Peyer's patch (tissue), 4 donors: ENCODE measurements at places on chromosomes 12 and 14. TPM values are rescaled to one million over a fixed set of nuclear protein-coding genes. Genes with fewer than 3 reads are reported as not detected.

The TMEM260 gene
- 22.5 TPM for total RNA-seq

The ZBTB42 gene
- 8.0 TPM for total RNA-seq

DNA sequence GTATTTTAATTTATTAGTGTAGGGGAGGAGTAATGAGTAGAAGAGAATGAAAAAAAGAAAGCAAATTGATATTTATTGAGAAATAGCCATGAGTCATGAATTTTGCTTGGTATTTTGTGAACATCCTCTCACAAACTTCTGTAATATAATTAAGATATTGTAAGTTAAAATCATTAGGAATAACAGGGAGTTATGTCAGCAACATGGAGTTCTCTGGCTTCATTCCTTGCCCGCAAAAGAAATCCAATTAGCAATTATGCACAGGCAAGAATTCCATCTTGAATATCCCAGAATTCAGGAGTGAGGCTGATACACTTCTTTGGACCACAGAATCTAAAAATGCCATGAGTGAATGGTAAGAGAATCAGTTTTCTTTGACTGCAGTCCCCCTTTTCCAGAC, 94.3 kb upstream of the PTHLH start:
- no peaks in the 10 kb centered on the region for H3K27me3 ChIP-seq
- no peaks in the 10 kb centered on the region for H3K4me1 ChIP-seq
- H3K4me3 ChIP-seq: no peak overlapping the region
- H3K36me3 ChIP-seq: no peaks in the 10 kb centered on the region
- H3K27ac ChIP-seq: no peak overlapping the region
- DNase-seq: no peak

GRCh38 chr14:42319996-42320395, 713.3 kb downstream of the LRFN5 start:
- no peak for DNase-seq
- H3K36me3 ChIP-seq: no peaks in the 10 kb centered on the region
- no peak overlapping the region for H3K4me3 ChIP-seq
- no peaks in the 10 kb centered on the region for H3K4me1 ChIP-seq

GRCh38 chr14:71491931-71492330, 440.3 kb upstream of the RGS6 start:
- no peaks in the 10 kb centered on the region for H3K36me3 ChIP-seq
- H3K27ac ChIP-seq: no peak overlapping the region
- H3K27me3 ChIP-seq: no peaks in the 10 kb centered on the region
- no peak overlapping the region for H3K4me3 ChIP-seq
- peaks cover 4% of the 10 kb centered on the region for H3K4me1 ChIP-seq

DNA sequence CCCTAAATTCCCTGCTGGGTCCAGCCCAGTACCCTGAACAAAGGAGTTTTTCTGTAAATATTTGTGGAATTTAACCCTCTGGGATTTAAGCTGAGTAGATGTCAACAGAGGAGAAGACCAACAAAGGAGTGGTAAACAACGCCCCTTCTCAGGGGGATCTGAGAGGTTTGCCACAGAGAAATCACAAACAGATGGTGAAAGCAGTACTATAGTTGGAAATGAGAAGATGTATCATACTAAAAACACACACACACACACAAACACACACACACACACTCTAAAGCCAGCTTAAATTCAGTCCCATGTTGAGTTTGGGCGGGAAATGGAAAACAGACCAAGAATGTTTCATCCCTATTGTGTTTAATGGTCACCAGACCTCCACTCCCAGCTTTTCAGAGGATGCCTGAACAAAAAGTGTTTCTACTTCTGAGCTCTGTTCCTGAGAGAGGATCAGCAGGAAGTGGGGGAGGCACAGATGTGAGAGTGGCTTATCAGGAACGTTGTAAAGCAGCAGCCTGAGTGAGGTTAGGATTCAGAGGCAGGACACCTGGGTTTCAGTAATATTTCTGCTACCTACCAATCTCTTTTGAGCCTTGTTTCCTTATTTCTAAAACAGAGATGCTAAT, 3.2 kb downstream of the BIN2 start:
- H3K27ac ChIP-seq: no peak overlapping the region
- peak; percentile 55 for DNase-seq
- no peaks in the 10 kb centered on the region for H3K4me1 ChIP-seq
- H3K27me3 ChIP-seq: no peaks in the 10 kb centered on the region
- H3K4me3 ChIP-seq: no peak overlapping the region
- no peaks in the 10 kb centered on the region for H3K36me3 ChIP-seq

DNA sequence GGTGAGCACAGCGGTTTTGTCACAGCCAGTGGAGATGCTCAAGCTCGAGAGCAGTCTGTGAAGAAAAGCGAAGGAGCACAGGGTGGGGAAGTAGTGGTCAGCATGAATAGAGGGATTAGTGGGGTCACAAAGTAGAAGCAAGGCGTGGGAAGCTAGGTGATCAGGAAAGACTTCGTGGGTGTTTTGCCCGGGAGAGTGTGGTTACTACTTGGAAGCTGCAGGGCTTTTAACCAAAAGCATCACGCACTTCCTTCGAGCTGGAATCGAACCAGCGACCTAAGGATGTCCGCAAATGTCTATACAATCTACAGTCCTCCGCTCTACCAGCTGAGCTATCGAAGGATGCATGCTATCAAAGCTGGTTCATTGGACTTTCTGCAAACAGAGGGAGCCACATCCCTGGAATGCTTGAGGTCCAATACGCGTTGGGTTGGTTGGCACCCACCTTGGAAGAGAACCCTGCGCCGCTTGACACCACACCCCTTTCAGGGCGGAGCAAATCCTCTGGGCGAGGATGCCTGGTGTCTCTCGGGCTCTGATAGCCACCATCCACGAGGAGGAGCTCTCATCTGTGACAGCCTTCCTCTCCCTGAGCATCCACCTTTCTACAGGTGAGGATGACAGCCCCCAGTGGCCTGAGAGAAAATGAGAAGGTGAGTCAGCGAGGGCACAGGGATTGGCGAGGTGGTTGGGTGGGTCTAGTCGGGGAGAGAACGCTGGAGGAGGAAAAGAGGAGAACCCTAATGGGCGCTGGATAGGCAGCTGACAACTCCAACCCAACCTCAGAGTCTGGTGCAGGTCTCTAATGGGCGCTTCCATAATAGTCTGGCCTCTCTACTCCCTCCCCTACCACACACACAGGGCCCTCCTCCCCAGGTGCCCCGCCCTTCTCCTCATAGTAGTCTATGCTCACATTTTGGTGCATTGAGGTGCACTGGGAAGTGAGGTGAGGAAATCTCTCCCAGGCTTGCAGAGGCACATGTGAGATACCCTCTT, 16.0 kb upstream of the OR6S1 start:
- H3K27me3 ChIP-seq: peaks cover 12% of the 10 kb centered on the region
- no peak overlapping the region for H3K4me3 ChIP-seq
- H3K4me1 ChIP-seq: no peaks in the 10 kb centered on the region
- no peak for DNase-seq
- no peaks in the 10 kb centered on the region for H3K36me3 ChIP-seq
